T-cell (primary cell): ENCODE measurements at places on chromosomes 3 and 15. TPM values are rescaled to one million over a fixed set of nuclear protein-coding genes. Genes with fewer than 3 reads are reported as not detected.

The A4GNT gene
- total RNA-seq: not detected

The PPM1L gene
- 6.0 TPM for total RNA-seq

The SOX14 gene
- total RNA-seq: not detected

The GOLGA6L7 gene
- not detected for total RNA-seq

The RASGRP1 gene
- 141 TPM for total RNA-seq

The HRG gene
- not detected for total RNA-seq

The GLDN gene
- total RNA-seq: not detected

DNA sequence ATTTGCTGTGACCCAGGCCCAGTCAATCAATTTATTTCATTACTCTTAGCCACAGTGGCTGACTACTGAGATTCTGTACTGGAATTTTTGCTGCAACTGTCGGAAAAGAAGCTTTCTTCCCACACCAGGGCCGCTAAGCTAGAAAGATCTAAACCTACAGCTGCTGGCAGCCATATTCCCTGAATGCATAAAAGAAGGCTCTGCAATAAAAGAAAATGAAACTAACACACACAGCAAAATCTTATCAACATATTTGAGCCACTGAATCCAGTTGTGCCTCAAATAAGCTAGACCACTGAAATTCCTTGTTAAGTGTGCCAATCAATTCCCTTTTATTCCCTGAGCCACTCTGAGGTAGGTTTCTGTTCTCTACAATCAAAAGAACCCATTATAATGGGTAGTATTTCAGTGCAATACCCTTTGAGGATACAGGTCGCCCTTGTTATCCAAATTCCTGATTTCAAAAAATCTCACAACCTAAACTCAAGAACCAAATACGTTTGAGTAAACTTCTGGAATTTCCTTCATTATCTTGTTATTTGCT, 60.3 kb downstream of the MYO9A start:
- no peaks in the 10 kb centered on the region for H3K36me3 ChIP-seq
- no peaks in the 10 kb centered on the region for H3K27me3 ChIP-seq
- H3K4me3 ChIP-seq: no peak overlapping the region
- no peak for DNase-seq

DNA sequence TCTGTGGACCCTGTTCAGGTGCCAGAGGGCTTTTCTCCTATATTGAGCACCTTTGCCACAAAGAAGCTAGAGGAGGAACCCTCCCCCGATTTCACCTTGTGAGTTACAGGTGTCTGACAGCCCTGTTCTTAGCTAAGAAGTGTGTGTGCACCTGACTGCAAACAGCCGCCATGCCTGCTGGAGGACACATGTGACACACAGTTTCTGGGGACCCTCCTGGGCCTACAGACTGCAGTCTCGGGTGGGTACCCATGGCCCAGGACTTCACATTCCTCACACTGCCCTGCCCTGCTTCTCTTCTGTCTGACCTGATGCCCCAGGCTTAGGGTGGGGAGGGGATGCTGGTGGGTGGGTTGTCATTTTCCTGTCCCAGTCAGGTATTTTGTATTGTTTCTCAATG, 140.6 kb downstream of the CACNA1D start:
- H3K4me3 ChIP-seq: no peak overlapping the region
- H3K36me3 ChIP-seq: no peaks in the 10 kb centered on the region
- peaks cover 2% of the 10 kb centered on the region for H3K27me3 ChIP-seq
- DNase-seq: no peak

- H3K27ac ChIP-seq: no peak overlapping the region
- no peak overlapping the region for H3K4me3 ChIP-seq
These were observed 121.3 kb downstream of the THRB start for GRCh38 chr3:24373198-24373959.

DNA sequence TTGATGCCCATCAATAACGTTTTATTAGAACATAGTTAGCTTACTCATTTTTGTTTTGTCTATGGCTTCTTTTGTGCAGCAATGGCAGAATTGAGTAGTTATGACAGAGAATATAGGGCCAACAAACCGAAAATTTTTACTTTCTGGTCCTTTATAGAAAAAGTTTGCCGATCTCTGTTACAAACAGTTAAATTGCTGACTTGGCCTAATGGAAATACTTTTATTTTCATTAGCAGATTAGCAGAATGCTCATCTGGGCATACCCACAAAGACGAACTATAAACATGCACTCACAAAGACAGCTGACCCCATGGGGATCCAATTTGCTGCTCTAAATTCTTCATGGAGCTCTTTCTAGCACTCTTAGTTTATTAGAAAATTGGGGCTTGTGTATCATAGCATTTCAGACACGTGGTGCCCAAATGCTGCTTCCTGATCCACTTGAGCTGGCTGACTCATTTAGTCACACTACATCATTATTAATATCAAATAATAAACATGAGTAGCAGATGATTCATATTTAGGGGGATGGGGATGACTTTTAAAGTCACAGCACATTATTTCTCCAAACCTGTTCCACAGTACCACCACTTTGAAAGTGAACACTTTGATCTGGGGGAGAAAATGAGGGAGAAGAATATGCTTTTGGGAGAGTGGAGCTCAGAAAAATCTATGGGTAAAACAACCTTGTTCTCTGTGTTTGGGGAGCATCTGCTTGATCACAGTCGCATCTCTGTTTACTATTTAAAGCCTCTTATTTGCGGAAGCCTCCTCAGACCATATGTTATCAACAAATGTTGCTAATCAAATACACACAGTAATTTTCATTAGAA, 228.1 kb upstream of the FEZF2 start:
- no peak for DNase-seq
- H3K4me3 ChIP-seq: no peak overlapping the region
- no peak overlapping the region for H3K27ac ChIP-seq
- no peaks in the 10 kb centered on the region for H3K4me1 ChIP-seq
- H3K36me3 ChIP-seq: no peaks in the 10 kb centered on the region

DNA sequence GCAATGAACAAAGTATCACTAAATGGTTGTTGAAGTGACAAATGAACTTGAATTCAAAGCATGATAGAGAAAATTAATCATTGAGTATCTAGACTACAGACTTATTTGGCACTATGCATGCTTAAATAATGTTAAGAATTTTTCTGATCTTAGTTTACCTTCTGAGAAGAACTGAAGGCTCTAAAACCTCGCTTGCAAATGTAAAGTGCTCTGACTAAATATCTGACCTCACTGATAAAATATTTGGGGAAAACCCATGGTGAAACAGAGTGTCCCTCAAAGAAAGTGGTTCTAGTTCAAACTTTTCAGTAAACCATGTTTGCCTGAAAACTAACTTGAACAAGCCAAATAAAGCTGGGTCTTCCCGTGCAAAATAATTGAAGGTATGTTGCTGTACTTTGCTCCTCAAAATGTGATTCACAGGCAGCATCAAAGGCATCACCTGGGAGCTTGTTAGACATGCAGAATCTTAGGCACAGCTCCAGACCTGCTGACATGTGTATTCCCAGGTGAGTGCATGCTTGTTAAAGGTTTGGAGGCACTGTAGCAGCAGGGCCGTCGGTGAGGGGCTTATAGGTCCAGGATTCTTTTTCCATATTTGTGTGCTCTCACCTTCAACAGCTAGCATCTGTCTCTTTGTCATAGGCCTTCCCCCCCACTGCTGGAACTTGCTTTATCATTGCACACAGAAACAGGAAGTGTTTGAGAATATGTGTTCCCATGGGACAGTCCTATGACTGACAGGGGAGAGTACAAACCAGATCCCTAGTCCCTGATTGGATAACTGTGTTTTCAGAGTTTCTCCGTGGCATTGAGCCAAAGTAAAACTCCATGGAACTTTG, 524.2 kb upstream of the LMCD1 start:
- DNase-seq: no peak
- H3K27ac ChIP-seq: no peak overlapping the region
- no peaks in the 10 kb centered on the region for H3K36me3 ChIP-seq
- H3K4me3 ChIP-seq: no peak overlapping the region
- no peaks in the 10 kb centered on the region for H3K27me3 ChIP-seq
- no peaks in the 10 kb centered on the region for H3K4me1 ChIP-seq

- H3K4me3 ChIP-seq: no peak overlapping the region
- H3K36me3 ChIP-seq: no peaks in the 10 kb centered on the region
- no peak overlapping the region for H3K27ac ChIP-seq
- H3K4me1 ChIP-seq: no peaks in the 10 kb centered on the region
- H3K27me3 ChIP-seq: no peaks in the 10 kb centered on the region
These were observed 1099.3 kb upstream of the EPHA6 start for GRCh38 chr3:95715128-95715527.

DNA sequence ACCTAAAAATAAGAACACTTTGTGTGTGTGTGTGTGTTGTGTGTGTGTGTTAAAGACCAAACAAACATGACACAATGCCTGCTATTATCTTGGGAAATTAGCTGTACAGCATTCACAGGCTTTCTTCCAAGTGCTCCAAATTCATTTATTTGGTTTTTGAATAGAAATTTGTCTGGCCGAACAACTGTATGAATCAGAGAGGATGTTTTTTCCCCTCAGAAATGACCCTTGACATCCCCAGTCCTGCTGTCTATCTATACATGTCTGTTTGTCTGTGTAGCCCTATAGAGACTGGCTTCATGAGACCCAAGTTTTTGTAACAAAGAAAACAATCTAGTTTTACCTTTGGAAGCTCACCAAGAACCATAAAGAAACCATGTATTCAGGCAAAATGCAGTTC, 549.8 kb downstream of the NSUN3 start:
- no peaks in the 10 kb centered on the region for H3K4me1 ChIP-seq
- no peak overlapping the region for H3K27ac ChIP-seq
- DNase-seq: no peak
- H3K27me3 ChIP-seq: no peaks in the 10 kb centered on the region
- no peaks in the 10 kb centered on the region for H3K36me3 ChIP-seq

DNA sequence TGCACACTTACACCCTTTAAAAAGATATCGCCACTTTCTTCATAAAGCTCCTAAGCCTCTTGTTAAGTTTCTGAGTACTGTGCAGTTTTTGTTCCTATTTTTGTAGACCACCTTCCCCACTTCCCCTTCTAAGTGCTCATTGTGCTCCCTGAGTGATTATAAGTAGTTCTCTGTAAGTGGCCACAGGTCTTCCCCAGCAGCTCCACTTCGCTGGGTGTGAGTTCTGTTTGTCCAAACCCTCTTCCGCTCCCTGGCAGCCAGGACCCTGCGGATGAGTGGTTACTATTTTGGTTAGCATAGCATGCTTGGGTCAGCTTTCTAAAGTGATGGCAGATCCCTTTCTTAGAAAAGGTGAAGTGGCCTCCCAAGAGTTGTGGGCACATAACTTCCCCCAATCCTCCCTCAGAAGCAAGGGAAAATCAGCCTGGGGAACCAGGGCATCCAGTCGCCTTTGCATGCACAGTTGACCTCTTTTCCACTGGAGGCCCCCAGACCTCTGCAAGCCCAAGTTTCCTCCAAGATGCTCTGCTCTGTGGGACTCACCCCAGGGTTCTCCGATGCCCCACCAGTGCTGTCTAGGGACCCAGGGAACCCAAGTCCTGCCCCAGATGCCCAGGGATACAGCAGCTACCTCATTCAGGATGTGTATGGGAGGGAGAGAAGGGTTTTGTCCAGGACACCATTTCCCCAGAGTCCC, 69.6 kb downstream of the ATP10A start:
- no peak overlapping the region for H3K4me3 ChIP-seq
- no peaks in the 10 kb centered on the region for H3K36me3 ChIP-seq
- H3K27ac ChIP-seq: no peak overlapping the region

GRCh38 chr3:41184394-41184793, 14.9 kb upstream of the CTNNB1 start:
- no peak overlapping the region for H3K27ac ChIP-seq
- H3K36me3 ChIP-seq: no peaks in the 10 kb centered on the region
- no peaks in the 10 kb centered on the region for H3K4me1 ChIP-seq
- DNase-seq: no peak

DNA sequence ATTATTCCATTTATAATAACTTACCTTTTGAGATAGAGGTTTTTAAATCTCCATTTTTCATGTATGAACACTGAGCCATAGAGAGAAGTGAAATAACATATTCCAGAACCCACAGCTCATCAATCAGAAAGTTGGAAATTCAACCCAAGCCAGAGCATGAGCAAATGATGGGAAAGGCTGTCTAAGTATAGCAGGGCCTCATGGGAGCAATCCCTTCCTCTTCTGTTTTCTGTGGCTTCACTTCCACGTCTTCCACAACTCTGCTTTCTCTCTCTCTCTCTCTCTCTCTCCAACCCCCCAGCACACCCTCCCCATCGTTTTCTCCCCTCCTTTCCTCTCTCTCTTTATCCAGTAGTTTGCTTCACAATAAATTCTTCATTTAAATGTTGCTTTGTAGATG, 14.8 kb upstream of the IL1RAP start:
- H3K4me3 ChIP-seq: no peak overlapping the region
- no peaks in the 10 kb centered on the region for H3K27me3 ChIP-seq
- DNase-seq: no peak
- H3K27ac ChIP-seq: no peak overlapping the region
- H3K36me3 ChIP-seq: no peaks in the 10 kb centered on the region
- no peaks in the 10 kb centered on the region for H3K4me1 ChIP-seq

- H3K4me3 ChIP-seq: no peak overlapping the region
- H3K4me1 ChIP-seq: no peaks in the 10 kb centered on the region
- H3K36me3 ChIP-seq: no peaks in the 10 kb centered on the region
- no peak for DNase-seq
- H3K27ac ChIP-seq: no peak overlapping the region
These were observed 282.6 kb downstream of the VPS13C start for GRCh38 chr15:61777689-61778088.

GRCh38 chr15:73438651-73439050, 4.3 kb upstream of the REC114 start:
- no peak overlapping the region for H3K4me3 ChIP-seq
- DNase-seq: no peak
- no peaks in the 10 kb centered on the region for H3K4me1 ChIP-seq
- peaks cover 2% of the 10 kb centered on the region for H3K27me3 ChIP-seq
- no peaks in the 10 kb centered on the region for H3K36me3 ChIP-seq
- no peak overlapping the region for H3K27ac ChIP-seq

GRCh38 chr15:74950078-74950908, 6.3 kb downstream of the RPP25 start:
- no peaks in the 10 kb centered on the region for H3K36me3 ChIP-seq
- DNase-seq: peak; percentile 66
- H3K27me3 ChIP-seq: no peaks in the 10 kb centered on the region
- no peak overlapping the region for H3K27ac ChIP-seq

GRCh38 chr15:82950746-82951370, 1.7 kb downstream of the HOMER2 start:
- no peaks in the 10 kb centered on the region for H3K4me1 ChIP-seq
- H3K4me3 ChIP-seq: no peak overlapping the region
- H3K27me3 ChIP-seq: peaks cover 31% of the 10 kb centered on the region
- no peak overlapping the region for H3K27ac ChIP-seq
- no peaks in the 10 kb centered on the region for H3K36me3 ChIP-seq

DNA sequence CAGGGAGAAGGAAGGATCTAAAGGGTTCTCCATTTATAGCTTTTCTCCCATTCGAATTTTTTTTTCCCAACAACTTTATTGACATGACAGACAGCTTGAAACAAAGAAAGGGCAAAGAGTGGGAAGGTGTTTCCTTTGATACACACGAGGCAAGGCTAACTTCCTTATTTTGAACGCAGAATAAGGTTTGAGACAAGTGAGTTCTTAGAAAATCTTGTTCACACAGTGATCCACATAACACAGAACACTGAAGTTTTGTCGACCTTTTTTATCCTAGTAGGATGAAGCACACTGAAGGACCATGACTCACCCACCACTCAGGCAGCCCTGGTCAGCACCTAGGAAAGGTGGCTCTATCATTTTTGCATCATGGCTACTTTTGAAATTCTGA, 425.8 kb upstream of the MDFIC2 start:
- no peaks in the 10 kb centered on the region for H3K4me1 ChIP-seq
- no peak overlapping the region for H3K27ac ChIP-seq
- no peak overlapping the region for H3K4me3 ChIP-seq
- no peak for DNase-seq
- no peaks in the 10 kb centered on the region for H3K36me3 ChIP-seq
